ENCODE measurements at places on chromosomes 16 and 17.

- DNase-seq, result no peak
These were observed 4.0 kb upstream of the CMTM3 start for GRCh38 chr16:66600477-66600876.

DNA sequence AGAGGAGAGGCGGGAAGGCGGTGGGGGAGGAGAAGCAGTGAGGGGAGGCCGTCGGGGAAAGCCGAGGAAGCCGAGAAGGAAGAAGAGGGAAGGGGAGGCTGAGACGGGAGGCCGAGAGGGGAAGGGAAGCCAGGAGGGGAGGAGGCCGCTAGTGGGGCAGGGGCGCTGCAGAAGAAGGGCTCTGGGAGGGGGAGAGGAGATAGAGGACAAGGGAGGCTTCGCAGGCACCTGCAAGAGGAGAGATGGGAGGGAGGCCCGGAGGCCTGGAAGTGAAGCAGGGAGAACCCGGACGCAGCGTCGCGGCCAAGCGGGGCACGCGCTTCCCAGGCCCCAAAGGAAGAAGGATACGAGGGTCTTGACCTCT lies 2.3 kb downstream of the C17orf58 start:
- DNase-seq, result no peak

DNA sequence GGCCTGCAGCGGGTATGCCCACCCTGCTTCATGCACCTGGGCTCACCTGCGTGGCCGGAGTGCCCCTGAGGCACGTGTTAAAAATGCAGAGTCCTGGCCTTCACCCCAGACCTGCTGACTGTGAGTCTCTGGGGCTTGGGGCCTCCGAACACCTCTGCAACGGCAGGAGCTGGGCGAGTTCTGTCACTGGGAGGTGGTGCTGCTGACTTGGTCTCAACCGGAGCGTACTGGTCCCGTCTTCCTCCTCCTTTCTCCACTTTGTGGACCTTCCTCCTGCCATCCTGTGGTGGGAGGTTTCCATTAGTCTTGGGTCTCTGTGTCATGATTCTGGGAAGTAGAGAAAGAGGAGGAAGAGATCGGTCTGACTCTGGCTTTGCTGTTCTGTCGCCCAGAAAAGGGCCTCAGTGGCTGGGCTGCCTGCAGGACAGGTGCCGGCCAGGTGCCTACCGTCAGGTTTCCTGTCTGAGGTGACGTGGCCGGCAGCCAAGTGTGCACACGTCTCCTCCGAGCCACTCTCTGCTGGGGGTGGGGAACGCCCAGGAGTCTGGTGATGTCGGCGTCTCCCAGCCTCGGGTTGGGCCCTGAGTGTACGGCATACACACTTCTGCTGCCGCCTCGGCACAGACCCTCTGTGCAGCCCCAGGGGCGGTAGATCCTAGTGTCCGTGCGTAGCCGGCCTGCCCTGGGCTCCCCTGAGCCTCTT lies 6.9 kb downstream of the TSC2 start:
- no peak for DNase-seq

DNA sequence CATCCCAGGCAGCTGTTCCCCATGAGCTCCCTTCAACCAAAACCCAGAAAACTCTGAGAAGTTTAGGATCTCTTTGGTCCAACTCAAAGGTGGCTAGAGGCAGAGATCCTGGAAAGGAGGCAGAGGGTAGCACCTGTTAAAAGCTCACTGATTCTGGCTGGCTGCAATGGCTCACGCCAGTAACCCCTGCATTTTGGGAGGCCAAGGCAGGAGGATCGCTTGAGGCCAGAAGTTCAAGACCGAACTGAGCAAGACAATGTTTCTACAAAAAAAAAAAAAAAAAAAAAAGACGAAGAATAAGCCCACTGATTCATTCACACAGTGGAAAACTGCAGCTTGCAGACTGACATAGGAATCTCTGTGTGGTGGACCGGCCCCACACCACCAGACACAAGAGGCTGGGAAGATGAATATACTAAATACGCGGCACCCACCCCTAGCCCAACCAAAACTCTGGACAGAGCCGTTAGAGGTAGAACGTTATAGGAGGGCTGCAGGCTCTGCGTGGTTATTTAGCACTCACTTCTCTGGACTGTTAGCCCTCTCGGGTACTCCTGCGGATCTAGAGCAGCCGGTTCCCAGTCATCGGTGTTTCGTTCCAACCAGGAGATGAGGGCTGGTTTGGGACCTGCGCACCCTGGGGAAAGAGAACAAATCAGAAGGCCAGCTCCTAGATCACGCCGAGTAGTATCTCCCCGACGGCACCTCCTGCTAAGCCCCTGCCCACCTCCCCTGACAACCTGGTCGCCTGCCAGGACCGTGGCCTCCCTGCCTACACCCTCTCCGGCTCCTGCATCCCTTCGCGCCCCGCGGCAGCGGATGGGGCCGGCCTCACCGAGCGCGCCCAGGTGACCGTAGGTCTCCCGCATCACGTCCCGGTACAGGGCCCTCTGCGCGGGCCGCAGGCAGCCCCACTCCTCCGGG lies 925 bp downstream of the ZNF689 start:
- DNase-seq, result peak; percentile 79

DNA sequence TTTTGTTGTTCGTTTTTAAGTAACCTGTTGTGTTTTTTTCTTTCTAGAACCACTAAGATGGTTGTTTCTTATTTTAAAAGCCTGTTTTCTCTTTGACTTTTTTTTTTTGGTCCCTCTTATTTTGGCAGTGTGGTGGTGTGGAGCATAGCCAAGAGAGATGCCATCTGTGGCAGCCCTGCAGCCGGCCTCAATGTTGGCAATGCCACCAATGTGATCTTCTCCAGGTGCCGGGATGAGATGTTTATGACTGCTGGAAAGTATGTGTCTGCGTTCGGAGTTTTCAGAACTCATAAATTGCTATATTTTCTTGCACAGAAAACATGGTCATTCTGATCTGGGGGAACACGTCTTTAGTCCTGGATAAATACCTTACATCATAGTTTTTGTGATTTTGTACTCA lies 17.6 kb downstream of the CFAP52 start:
- no peak for DNase-seq

- DNase-seq, result no peak
These were observed 159.4 kb downstream of the SEC14L1 start for GRCh38 chr17:77300016-77300686.

DNA sequence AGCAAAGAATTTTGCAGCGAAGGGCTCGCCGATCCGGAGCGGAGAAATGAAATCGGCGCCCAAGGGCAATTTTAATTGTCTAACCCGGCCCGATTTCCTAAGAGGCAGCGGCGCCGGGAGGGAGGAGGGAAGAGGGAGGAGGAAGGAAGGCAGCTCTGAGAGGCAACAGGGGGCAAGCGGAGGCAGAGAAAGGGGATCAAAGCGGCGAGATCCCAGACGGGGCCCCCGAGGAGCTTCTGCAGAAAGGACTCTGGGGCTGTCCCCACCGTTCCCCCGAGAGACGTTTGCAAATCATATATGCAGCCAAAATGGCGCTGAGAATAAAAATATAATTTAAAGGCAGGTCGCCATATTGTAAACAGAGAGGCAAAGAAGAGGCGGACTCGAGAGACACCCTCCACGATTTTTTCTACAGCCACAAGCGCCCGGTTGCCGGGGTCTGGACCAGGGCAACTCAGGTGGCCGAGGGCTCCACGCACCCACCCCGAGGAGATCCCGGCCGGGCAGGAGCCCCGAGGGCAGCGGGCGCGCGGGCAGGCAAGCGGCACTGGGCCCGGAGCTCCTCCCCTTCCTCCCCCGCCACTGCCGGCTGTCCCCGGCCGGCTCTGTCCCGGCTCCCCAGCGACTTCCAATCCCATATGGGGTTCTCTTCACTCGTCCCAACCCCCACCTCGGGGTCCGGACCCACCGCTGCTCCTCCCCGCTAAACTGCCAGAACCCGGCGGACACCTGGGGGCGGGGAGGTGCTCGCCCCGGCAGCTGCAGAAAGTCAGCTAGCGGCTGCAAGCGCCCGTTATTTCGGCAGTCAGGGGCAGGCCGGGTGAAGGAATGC lies 1.9 kb downstream of the PHF12 start:
- peak; percentile 85 for DNase-seq

DNA sequence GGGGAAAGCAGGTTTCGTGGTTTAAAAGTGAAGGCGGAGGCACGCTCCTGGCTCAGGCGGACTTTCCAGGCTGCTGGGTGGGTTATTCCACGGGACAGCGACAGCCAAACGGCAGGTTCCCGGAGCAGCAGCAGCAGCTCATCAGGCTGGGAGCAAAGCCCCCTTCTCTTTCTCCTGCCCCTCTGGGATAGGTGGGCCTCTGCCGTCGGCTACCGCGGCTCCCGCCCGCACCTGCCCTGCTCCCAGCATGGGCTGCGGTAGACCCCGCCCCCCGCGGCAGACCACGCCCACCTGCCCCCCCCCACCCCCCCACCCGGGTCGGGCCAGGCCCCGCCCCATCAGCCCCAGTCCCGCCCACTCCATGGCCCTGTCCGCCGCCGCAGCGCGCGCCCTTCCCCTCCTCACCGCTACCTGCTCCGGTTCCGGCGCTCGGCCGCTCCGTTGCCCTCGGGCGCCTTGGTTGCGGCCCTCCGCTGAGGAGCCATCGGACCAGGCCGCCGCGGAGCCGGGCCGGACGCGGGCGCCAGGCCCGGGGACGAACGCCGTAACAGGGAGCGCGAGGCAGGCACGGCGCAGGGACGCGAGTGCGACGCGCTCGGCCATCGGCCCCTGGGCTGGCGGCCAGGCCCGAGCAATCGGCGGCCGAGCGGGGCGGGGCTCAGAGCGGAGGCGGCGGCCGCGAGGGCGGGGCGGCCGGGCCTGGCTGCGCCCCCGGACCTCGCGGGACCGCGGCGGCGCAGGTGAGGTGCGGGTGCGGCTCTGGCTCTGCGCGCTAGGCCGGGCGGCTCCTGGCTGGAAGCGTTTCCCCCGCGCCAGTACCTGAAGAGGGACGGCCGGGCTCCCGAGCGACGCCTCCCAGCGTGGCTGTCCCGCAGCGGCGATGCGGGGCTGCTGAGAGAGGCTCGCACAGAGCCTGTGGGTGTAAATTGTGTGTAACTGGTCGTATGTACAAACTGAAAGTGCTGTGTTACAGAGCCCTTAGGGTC lies at the start of the genes HEXD and OGFOD3:
Gene HEXD, plus strand, starts transcription at position 347 of the 986 bp plus-strand sequence. CDS start 1,453 bp downstream, outside the sequence.
Gene OGFOD3, minus strand, starts transcription at position 586 of the 986 bp plus-strand sequence. Its CDS starts 101 bp downstream, at position 485.
- peak; percentile 86 for DNase-seq

- no peak for DNase-seq
These were observed 10.0 kb upstream of the LITAF start for GRCh38 chr16:11596572-11597226.

DNA sequence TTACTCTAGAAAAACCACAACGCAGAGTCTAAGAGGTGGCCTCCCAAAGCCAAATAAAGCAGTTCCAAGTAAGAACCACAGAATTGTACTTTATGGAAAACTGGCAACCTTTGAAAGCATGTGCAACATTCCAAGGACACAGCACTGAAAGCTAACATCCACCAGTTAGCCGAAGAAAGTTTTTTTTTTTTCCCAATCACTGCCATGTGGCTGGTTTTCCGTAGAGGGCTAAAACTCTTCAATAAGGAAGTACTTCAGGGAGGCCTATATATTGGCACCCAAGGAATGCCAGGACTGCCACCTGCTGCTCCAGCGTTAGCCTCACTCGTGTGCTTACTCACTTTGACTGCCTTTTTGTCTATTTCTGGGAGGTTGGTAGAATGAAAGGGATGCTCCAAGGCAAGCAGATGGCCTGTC lies 25.2 kb downstream of the CEP95 start:
- DNase-seq, result no peak

GRCh38 chr16:71882505-71883167 lies 1.3 kb downstream of the ZNF821 start:
- DNase-seq, result peak; percentile 80

DNA sequence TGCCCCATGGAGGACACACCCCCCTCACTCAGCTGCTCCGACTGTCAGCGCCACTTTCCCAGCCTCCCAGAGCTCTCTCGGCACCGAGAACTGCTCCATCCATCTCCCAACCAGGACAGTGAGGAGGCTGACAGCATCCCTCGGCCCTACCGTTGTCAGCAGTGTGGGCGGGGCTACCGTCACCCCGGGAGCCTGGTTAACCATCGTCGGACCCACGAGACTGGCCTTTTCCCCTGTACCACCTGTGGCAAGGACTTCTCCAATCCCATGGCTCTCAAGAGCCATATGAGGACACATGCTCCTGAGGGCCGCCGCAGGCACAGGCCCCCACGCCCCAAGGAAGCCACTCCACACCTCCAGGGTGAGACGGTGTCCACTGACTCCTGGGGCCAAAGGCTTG lies 2.1 kb downstream of the ZNF646 start:
- DNase-seq, result peak; percentile 58

- DNase-seq, result peak; percentile 90
These were observed 72.2 kb upstream of the CREBBP start for GRCh38 chr16:3952737-3953131.

DNA sequence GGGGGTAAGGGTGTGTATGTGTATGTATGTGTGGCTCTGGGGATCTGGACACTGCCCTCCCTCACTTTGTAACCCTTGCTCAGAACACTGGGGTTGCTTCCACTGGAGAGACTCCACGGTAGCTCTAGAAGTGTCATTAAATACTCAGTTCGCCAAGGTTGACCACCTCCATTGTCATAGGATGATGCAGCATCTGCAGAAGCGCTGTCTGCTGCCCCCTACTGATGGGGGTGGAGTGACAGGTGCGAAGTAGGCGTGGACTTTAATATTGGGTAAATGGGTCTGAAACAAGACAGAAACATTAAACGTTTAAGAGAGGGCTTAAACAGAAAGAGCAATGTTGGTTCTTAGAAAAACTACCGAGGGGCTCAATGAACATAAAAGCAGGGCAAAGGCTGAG lies 35.5 kb upstream of the STAC2 start:
- no peak for DNase-seq

DNA sequence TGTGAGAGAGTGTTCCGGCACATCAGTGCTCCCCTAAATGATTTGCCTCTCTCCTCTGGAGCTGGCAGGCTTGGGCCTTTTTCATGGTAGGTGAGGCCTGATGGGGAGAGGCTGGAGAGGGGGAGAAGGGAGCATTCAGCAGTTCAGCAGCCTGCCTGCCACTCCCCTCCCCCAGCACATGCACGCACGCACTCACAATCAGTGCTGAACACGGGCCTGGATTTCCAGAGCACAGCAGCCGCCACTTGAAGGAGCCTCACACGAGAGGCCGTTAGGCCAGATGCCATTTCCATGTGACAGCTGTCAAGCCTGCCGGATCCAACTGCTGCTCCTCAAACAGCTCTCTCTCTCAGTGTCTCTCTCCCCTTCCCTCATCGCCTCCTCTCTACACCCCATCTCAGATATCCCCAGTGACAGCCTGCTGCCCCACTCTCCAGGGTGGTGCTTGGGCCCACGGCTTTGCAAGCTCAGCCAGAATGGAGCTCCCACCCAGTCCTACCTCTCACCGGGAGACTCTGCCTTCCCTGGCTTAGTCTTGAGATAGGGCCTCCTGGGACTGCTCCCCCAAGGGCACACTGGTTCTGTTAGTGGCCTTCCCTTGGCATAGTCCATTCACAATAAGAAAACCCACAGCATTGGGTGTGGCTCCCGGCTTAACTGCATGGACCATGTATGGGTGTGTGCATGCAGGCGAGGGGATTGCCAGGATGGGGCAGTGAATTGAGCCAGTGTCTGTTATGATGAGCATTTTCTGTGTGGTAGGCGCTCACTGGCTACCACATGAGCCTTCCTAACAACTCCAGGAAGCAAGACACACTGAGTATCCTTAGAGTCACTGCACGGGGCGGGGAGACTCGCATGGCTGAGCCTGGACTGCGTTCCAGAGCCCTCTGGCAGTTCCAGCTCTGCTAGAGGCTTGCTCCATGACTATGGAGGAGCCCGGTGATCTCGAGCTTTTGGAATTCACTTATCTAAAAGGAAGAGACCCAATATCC lies 226.2 kb downstream of the CCDC182 start:
- no peak for DNase-seq
